ENCODE measurements at places on chromosomes 3 and 15.

DNA sequence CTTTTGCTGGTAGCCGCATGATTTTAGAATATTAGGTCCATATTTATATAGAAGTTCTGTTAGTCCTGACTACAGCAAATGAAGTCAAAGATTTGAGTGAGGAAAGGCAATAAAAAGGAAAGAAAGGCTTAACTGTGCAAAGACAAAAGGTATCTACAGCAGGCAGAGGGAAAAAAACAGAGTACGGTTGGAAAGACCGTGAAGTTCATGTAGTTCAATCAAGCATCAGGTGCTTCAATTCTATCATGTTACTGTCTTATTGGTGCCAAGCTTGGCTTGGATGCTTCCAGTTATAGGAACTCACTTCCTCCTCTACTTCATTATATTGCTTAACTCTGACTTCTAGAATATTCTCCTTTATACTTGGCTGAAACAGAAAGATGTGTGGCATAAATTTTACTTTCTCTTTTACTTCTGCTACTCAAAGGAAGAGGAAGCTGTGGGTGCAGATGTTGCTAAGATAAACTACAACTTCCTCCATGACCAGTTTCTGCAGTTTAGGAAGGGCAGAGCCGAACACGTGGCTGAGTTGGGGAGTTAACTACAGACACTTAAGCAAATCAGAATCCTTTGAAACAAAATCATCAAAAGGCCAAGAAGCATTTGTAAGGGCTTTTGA is 72.6 kb upstream of the ZBED2 start:
- no peak for DNase-seq

DNA sequence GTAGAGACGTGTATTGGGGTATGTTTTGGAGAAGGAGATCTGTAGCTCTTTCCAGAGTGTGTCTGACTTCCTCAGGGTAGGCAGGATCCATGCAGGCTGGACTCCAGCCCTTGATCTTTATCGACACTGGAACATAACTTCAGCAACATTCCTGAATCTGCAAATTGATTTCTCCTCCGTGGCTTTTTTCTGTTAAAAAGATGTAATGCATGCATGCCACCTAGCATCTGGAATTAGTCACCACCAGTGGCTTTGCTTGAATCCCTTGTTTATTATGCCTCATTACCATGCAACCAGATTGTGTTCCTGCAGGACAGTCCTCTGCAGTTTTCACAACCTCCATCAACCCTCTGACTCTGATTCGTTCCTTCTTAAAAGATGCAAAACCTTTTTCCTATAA is 86.1 kb downstream of the CCNL1 start:
- DNase-seq, result no peak

- DNase-seq, result no peak
Observed at GRCh38 chr3:27385504-27385903, 16.3 kb upstream of the NEK10 start.

GRCh38 chr3:89504432-89504831 is 397.0 kb downstream of the EPHA3 start:
- DNase-seq, result no peak

GRCh38 chr3:46395766-46396530 is 10.9 kb downstream of the CCR5AS start:
- no peak for DNase-seq

GRCh38 chr15:59644756-59645155 is 12.6 kb downstream of the GTF2A2 start:
- DNase-seq, result no peak

- no peak for DNase-seq
Observed at GRCh38 chr3:1087066-1087560, 5.7 kb upstream of the CNTN6 start.

GRCh38 chr3:123695152-123695551 is 110.3 kb upstream of the HACD2 start:
- no peak for DNase-seq

DNA sequence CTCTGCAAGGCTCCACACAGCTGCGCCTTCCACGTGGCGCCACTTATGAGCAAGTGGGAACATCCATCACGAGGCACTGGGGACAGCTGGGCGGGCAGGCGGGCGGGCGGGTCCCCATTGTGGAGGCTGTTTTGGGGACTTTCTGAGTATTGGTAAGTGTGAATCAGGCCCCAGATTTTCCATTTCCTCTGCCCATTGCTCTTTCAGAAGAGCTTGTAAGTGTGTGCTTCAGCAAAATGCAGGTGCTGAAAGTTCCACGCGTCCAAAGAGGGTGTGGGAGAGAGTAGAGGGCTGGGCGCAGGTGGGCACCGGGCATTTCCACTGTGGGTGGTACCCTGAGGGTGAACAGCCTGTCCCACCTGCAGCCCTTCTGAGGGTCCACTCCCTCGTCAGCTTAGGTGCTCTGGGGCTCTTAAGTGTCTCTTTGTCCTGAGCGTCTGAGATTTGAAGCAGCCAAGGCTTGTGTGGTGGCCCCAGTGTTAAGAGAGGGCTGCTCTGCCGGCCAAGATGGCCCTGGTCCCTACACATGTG is 177.1 kb downstream of the RPLP1 start:
- DNase-seq, result no peak

GRCh38 chr3:13709706-13710105 is 160.8 kb downstream of the FBLN2 start:
- DNase-seq, result no peak

DNA sequence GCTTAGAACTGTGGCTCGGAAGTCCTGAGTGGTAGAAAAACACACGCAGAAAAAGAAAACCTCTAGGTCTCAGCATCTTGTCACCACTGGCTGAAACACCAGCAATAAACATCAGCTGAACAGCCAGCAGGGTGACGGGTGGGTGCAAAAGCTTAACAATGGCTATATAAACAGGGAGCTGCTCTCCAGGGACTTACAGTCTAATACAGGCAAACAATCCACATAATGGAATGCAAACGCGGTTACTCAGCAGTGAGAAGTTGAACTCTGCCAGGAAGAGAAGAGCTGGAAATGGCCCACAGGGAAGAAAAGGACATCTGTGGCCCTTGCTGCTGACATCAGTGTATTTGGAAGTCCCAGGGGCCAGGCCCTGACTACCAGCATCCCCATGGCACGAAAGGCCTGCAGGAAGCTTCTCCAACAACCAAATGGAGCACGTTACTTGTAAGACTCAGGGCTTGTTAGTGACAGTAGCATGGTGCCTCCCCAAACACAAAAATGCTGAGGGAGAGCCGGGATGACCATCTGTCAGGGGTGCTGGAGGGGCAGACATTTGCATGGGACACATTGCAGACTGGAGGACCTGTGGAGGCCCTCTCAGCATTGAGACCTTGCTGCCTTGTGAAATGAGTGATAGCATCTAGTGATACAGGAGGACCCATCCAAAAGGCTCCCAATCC is 3.0 kb downstream of the HEG1 start:
- DNase-seq, result no peak

DNA sequence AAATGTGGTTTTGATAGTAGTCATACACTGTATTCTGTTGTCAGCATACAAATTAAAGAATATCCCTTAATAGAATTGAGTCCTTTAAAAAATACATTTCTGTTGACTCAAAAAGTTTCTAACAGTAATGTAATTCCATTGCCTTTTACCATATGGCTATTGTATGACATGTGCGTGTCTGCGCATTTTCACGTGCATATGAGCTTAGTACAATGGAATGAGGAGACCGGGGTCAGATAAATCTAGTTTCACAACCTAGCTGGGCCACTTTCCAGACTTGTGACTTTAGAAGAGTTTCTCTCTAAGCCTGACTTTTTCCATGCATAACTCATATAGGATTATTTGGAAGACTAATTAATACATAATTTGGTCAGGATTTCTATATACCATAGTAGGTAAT is 38.7 kb downstream of the ZBTB38 start:
- DNase-seq, result no peak

GRCh38 chr3:52710512-52710911 is 4.6 kb downstream of the SPCS1 start:
- no peak for DNase-seq

DNA sequence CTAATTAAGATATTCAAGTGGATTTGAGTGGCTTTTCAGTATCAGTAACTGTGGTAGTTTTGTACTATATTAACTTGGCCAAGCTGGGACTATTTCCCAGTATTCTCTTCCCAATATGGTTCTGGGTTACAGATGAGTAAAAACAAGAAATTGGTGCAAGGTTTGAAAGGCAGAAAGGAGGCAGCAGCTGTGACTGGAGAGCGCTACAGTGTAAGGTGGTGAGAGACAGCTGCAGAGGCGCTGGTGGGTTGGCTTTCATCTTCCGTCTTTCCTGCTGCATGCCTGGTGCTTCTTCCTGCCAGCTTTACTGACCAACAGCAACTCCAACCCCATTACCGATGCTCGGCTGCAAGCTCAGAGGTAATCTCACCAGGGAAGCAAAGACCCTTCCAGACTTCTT is 9.8 kb downstream of the DPH3 start:
- no peak for DNase-seq

- DNase-seq, result no peak
Observed at GRCh38 chr15:91278951-91279350, 178.9 kb downstream of the SV2B start.

- no peak for DNase-seq
Observed at GRCh38 chr3:129032716-129033115, 27.9 kb upstream of the GP9 start.

GRCh38 chr3:143445118-143445517 is 325.5 kb downstream of the CHST2 start:
- no peak for DNase-seq

DNA sequence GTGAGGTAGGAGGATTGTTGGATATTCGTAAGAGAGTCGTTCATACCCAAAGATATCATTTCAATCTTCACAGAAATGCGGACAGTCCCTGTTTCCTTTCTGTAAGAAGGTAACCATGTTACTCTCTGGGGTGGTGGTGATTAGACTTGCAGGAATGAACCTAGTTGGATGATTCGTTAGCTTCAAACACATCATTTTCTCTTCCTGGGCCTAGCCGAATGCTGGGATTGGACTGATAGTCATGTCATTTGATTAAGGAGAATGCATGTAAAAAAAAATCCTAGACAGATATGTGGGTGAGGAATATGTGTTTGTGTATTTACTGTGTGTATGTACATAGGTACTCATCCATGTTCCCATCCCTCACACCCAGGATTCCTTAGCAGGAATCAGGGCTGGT is 12.4 kb downstream of the SLCO3A1 start:
- DNase-seq, result no peak

DNA sequence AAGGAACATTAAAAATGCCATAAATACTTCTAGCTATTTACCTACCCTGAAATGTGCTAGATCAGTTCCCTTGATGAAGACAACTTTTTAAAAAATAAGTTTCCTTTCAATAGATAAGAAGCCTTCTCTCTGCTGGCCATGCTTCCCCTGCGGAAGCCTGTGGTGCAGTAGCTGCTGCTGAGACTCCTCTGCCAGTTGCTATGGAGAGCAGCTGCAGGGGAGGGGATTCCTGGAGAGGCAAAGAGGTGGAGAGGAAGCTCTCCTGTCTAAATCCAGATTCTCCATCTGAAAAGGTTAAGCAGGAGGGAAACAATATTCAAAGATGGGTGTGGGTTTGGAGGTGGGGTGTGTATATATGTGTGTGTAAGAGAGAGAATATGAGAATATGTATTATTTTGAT is 69.8 kb upstream of the BFSP2 start:
- no peak for DNase-seq

DNA sequence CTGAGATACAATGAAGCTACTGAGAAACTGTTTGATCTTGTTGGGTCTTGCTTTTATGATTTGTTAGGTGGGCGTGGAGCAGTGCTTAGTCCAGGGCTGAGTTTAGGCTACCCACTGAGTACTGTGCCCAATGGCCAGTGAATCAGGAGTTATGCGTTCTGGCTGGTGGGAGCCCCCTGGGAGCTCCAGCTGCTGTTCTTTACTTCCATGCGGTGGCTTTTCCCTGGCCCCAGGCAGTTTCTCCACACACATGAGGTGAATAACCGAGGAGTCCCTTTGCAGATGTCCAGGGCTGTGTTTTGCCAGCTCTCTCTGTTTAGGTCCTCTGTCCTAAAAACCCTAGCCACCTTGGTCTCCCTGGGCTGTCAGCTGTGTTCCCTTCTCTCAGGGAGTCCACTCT is 106.5 kb downstream of the KLF13 start:
- no peak for DNase-seq

DNA sequence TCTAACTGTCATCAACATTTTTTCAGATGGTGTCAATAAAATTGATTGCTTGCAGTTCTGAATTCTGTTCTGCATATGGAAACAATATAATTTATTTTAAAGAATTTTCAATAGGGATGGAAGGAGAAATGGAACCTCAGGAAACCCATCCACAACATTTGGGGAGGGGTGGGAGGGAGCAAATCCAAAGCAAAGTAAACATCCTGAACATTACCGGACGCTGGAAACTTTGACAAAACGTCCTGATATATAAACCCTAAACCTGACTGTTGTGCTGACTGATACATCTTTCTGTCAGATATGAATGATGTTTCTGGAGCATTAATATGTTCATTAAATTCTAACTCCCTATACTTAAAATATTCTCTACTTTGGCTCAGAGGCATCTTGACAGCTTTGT is 479.0 kb downstream of the FOXP1 start:
- DNase-seq, result no peak

GRCh38 chr15:32959077-32959476 is 235.4 kb downstream of the FMN1 start:
- no peak for DNase-seq

DNA sequence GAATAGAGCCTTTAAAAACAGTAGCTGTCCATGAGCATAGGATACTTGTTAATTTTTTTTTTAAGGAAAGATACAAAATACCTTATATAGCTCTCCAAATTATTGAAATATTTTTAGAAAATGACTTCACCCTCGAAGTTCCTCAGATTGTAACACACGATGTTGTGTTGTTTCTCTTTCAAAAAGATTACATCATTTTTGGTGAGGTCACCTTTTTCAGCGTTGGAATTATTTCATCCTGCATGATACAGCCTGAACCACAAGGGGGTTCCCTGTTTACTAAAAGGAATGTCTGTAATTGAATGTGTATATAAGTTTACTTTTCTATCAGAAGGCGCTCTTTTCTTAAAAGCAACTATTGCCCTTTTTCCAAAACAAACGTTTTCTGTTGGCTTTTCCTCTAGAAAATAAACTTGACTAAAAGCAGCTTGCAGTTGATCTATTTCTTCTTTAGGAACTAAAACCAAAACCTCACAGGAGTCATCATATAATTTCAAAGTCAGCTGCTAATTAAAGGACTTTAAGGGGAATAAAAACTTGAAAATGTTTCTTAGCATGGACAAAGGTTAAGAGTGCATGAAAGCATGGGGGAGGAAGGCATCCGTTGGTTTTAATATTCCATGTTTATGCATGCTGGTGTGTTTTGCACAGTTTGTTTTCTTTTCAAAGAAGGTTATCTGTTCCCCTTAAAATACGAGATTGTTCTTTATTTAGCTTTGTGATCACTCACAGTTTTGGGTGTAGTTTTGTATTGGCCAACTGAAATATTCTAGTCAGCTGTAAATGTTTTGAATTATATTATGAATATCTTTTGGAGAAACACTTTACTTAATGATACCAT is 29.4 kb downstream of the LYSMD4 start:
- no peak for DNase-seq

- DNase-seq, result no peak
Observed at GRCh38 chr3:52090933-52091468, 34.6 kb upstream of the DUSP7 start.

Data from NCI-H2081 treated with DMSO at 0.1 percent for 48 hours (cell line).